Natural killer cell (primary cell): ENCODE measurements at places on chromosomes 12 and 14. TPM values are rescaled to one million over a fixed set of nuclear protein-coding genes. Genes with fewer than 3 reads are reported as not detected.
A peak's percentile ranks its signal among the peaks of the same experiment; 100 is the strongest.

The OR4M1 gene
- not detected for total RNA-seq

- no peak overlapping the region for H3K4me3 ChIP-seq
- no peaks in the 10 kb centered on the region for H3K36me3 ChIP-seq
- H3K27ac ChIP-seq: no peak overlapping the region
- peaks cover 7% of the 10 kb centered on the region for H3K4me1 ChIP-seq
- H3K27me3 ChIP-seq: no peaks in the 10 kb centered on the region
- peak; percentile 14 for DNase-seq
These were observed 54.3 kb downstream of the CLMN start for GRCh38 chr14:95265106-95266094.

GRCh38 chr12:4421590-4422031 is 24.0 kb downstream of the FGF6 start:
- no peaks in the 10 kb centered on the region for H3K27me3 ChIP-seq
- no peak overlapping the region for H3K4me3 ChIP-seq
- H3K4me1 ChIP-seq: no peaks in the 10 kb centered on the region
- peak; percentile 72 for DNase-seq
- no peak overlapping the region for H3K27ac ChIP-seq
- H3K36me3 ChIP-seq: no peaks in the 10 kb centered on the region

GRCh38 chr12:123741937-123742572 is 20.0 kb upstream of the DNAH10 start:
- H3K27ac ChIP-seq: peak overlapping the region; percentile 61
- peak; percentile 56 for DNase-seq
- peak overlapping the region; percentile 14 for H3K4me3 ChIP-seq
- no peaks in the 10 kb centered on the region for H3K27me3 ChIP-seq
- H3K36me3 ChIP-seq: peaks cover 41% of the 10 kb centered on the region

DNA sequence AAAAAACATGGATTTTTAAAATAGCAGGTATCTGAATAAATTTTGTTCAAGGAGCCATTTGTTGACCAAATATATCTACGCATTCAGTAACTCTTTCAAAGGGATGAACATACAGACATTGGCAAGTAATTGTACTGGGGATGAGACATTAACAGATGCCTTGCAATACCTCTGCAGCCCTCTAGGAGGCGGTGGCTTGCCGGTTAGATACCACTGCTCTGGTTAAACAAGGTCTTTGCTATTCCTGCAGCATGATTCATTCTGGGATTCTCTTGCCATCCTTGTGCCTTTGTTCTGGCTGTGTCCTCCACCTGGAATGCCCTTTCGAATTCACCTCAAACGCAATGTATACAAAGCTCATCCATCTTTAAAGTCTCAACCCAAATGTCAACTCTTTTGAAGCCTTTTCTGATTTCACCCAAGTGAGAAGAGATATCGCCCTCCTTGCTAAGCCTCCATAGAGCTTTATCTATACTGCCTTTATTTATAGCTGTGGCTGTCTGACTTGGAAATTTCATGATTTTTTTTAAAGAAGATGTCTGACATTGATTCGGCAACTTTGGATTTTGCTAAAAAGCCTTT is 131.0 kb upstream of the SRRM4 start:
- no peaks in the 10 kb centered on the region for H3K36me3 ChIP-seq
- DNase-seq: no peak

DNA sequence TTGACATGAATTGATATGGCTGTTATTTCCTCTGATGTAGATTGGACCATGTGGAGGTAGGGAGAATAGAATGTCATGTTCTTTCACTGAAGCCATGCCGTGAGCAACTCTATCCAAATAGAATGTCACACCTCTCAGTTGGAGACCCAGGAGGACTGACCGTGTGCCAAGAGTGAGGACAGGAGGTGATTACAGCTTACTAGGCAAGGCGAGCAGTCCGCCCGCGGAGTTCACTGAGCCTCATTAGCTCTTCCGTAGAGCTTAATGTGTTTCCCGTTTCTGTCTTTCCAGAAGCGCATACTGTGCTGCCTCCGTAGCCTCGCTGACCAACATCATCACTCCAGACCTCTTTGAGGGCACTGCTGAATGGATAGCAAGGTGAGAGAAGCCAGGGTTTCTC is 45.6 kb downstream of the FNTB start:
- H3K4me3 ChIP-seq: no peak overlapping the region
- DNase-seq: no peak
- no peak overlapping the region for H3K27ac ChIP-seq

The SYNE3 gene
- total RNA-seq: 10.6 TPM

The RAD9B gene
- total RNA-seq: 0.91 TPM

DNA sequence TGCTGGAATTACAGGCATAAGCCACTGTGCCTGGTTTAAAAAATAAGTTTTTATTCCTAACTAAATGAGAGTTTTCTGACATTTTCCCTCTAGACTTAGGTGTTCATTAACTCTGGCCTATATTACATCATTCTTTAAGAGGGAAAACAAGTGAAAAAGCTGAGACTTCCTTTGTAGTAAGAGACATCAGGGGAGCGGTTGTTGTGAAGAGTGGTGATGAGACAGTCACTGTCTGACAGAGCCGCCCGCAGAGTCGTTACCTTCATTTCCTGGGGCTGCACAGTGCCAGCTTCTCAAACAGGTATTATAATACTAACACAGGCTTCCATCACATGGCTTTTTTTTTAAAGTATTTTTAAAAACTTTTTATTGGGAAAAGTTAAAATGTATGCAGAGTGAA is 19.7 kb upstream of the TDRD9 start:
- H3K4me1 ChIP-seq: peaks cover 24% of the 10 kb centered on the region
- H3K27me3 ChIP-seq: no peaks in the 10 kb centered on the region
- peak; percentile 67 for DNase-seq
- H3K4me3 ChIP-seq: no peak overlapping the region
- H3K36me3 ChIP-seq: peaks cover 20% of the 10 kb centered on the region
- peak overlapping the region; percentile 26 for H3K27ac ChIP-seq

The CAND1 gene
- 103 TPM for total RNA-seq

The HECTD4 gene
- 79.2 TPM for total RNA-seq

The PRB2 gene
- total RNA-seq: not detected

GRCh38 chr12:57899010-57899662 is 42.2 kb upstream of the ATP23 start:
- H3K4me3 ChIP-seq: no peak overlapping the region
- H3K27me3 ChIP-seq: peaks cover 6% of the 10 kb centered on the region
- peaks cover 36% of the 10 kb centered on the region for H3K4me1 ChIP-seq
- H3K27ac ChIP-seq: peak overlapping the region; percentile 77
- peak; percentile 56 for DNase-seq
- no peaks in the 10 kb centered on the region for H3K36me3 ChIP-seq

DNA sequence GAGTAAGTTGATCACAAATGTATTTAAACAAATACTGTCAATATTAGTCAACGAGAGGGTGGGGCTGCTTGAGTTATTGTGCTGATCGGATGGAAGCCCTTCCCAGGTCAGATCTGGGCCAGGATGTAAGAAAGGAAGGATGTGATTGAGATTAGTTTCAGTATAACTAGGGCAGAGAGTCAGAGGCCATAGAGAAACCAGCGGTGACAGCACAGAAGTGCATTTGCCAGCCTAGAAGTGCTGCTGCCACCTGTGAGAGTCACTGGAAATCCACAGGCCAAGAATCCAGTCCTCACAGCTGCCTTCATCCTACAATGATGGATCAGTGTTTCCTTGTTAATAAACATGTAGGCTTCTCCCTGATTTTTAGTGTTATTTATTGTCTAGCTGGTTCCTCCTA is 9.8 kb upstream of the FERMT2 start:
- H3K27ac ChIP-seq: no peak overlapping the region
- no peak overlapping the region for H3K4me3 ChIP-seq
- DNase-seq: peak; percentile 36
- H3K36me3 ChIP-seq: no peaks in the 10 kb centered on the region

The WNT1 gene
- 1.1 TPM for total RNA-seq

DNA sequence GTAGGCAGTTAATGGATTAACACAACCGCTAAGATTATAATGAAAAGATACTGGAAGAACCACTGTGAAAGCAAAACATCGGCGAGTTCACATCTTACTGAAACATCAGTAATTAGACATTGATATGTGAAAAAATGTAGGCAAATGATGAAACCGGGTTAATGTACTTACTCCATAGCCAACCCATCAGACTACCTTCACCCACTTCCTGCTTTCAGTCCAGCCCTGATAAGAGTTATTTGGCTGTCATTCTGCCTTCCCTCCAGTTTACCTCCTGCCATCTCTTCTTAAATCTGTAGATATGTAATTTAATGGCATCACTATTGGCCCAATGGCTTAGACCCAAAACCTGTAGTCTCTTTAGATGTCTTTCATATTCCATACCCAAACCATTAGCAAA is 46.0 kb upstream of the LGR5 start:
- no peaks in the 10 kb centered on the region for H3K4me1 ChIP-seq
- DNase-seq: no peak
- no peaks in the 10 kb centered on the region for H3K36me3 ChIP-seq
- H3K4me3 ChIP-seq: no peak overlapping the region
- no peak overlapping the region for H3K27ac ChIP-seq

GRCh38 chr12:75883241-75883640 is 148.3 kb downstream of the PHLDA1 start:
- no peak for DNase-seq
- no peak overlapping the region for H3K27ac ChIP-seq
- H3K4me3 ChIP-seq: no peak overlapping the region
- H3K27me3 ChIP-seq: peaks cover 7% of the 10 kb centered on the region
- no peaks in the 10 kb centered on the region for H3K36me3 ChIP-seq

DNA sequence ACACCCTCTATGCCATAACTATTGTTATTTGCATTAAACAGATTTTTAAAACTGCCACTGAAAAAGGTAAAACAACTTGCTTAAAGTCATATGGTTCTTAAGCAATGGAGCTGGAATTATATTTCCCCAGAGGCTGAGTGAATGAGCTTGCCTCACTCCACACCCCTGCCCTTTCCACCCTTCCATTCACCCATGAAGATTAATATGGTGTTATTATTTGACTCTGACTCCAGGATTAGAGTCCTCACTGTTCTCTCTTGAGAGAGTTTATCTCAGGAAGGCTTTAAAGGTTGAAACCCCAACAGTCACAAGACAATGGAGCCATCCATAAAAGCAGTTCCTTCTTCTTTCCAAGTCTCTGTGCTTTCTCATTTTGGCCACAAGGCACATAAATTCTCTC is 84.9 kb downstream of the RTN1 start:
- H3K4me1 ChIP-seq: no peaks in the 10 kb centered on the region
- DNase-seq: no peak
- no peak overlapping the region for H3K27ac ChIP-seq
- H3K27me3 ChIP-seq: no peaks in the 10 kb centered on the region
- no peak overlapping the region for H3K4me3 ChIP-seq

The RHOJ gene
- total RNA-seq: not detected

The SPIC gene
- total RNA-seq: not detected
